Activated T-cell treated with anti-CD3 and anti-CD28 coated beads, Interleukin-2, amount 50 U/mL, for 72 hours (primary cell): ENCODE measurements at places on chromosomes 2 and 18.
A peak's percentile ranks its signal among the peaks of the same experiment; 100 is the strongest.

- DNase-seq = no peak
Observed at GRCh38 chr18:57544936-57545660, 41.4 kb downstream of the FECH start.

DNA sequence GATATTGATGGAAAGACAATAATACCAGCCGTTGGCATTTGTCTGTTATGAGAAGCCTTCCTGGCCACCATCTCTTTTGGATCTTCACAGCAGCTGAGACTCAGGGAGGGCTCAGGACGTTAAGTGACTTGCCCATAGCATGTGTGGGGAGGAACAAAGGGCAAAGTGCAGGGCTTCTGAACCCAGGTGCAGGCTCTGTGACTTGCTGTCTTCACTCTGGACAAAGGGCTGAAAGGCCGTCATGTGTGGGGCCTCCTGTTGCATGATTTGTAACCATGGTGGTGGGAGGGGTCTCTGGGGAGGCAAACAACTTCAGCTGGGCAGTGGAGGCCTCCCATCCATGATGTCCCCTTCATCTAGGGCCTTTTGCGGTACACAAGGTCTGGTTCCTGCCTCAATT, 65.5 kb upstream of the SIX2 start:
- no peak for DNase-seq

- DNase-seq = no peak
Observed at GRCh38 chr2:166410828-166411472, 35.2 kb upstream of the SCN9A start.

GRCh38 chr2:62996534-62997186, 54.0 kb upstream of the OTX1 start:
- no peak for DNase-seq

DNA sequence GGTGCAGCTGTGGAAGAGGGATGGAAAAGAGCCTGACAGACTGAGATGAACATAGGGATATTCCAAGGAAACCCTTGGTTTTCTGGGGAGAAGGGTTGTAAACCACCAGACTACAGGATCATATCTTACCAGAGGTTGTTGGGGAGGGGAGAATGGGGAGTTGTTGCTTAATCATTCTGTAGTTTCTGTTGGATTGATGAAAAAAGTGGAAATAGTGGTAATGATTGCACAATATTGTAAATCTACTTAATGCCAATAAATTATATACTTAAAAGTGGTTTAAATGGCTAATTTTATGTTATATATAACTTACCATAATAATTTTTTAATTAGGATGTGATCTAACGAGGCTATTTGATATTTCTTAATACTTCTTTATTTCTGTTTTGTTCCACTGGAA, 800.9 kb downstream of the BCL11A start:
- DNase-seq = no peak

GRCh38 chr2:71379086-71379485, 47.5 kb downstream of the ZNF638 start:
- no peak for DNase-seq

DNA sequence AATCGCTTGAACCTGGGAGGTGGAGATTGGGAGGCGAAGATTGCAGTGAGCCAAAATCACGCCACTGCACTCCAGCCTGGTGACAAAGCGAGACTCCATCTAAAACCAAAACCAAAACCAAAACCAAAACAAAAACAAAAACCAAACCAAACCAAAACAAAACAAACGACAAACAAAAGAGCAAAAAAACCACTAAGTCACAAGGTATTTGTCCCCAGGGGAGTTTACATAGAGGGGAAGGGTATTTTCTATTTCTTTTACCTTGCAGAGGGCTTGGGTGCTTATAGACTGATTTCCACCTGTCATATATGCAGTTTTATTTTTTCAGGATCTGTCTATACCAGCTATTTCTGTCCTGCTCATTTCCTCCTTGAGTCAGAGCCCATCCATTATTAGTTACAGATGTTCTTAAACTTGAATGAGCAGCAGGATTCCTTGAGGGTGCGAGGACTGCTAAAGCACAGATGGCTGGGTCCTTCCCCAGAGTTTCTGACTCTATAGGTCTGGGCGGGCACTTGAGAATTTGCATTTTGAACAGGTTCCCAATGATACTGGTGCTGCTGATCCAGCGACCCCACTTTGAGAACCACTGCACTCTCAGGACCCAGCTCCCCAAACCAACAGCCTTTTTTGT, 102.2 kb upstream of the UXS1 start:
- DNase-seq = no peak

- no peak for DNase-seq
Observed at GRCh38 chr2:172775319-172775718, 39.7 kb downstream of the RAPGEF4 start.

GRCh38 chr18:35289293-35289692, 736 bp downstream of the ZSCAN30 start:
- DNase-seq = no peak

DNA sequence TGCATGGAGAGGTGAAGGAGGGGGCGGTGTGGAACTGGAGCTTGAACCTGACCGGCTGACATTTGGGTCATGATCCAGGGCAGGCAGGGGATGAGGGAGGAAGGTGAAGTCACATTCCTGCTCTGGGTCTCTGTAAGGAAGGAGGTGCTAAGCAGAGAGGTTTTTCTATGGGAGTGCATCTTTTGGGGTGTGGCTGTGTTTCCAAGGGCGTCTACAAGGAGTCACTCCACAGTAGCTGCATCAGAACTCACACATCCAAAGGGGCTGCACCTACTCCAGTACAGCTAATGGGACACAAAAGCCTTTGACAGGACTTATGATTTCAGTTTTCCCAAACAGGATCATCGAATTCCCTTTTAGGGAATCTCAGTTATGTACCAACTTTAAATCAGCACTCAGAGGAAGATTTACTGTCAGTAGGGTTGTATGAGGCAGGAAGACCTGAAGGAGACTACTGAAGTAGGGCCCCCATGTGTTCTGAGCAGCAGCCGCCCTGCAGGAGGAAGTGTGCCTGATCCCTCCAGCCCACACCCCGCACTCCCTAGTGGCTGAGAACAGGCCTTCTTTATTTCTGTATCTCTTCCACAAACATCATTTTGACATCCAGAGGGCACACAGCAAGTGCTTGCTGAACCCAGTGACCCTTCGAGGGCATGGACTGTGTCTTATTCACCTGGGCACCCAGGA, 137.2 kb downstream of the CELF4 start:
- no peak for DNase-seq

GRCh38 chr18:56139372-56139771, 499.0 kb downstream of the TXNL1 start:
- DNase-seq = no peak

GRCh38 chr2:100588071-100588786, 25.4 kb downstream of the PDCL3 start:
- peak; percentile 21 for DNase-seq

- no peak for DNase-seq
Observed at GRCh38 chr18:48027401-48027963, 97.0 kb upstream of the SMAD2 start.

- DNase-seq = no peak
Observed at GRCh38 chr2:216914491-216914890, 54.6 kb upstream of the TNP1 start.

- DNase-seq = no peak
Observed at GRCh38 chr2:137708311-137708710, 256.0 kb upstream of the HNMT start.

DNA sequence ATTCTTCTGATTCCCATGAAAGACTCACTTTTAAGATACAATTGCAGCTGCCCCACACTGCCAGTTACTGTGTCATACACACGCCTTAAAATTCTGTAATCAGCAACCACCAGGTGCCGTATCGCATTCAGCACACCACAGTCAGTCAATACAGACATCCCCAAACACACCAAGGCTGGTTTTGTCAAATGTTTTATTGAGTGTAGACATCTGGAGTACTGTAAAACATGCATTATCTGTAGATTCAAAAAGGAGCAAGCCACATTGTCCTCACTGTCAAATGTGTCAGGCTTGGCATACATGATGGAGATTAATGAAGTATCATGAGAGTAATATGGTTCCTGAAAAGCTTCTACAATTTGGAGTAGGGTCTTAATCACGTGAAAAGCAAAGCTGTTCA, 109.7 kb upstream of the SP3 start:
- DNase-seq = no peak
